ENCODE measurements at places on chromosomes 6 and 20.
A peak's percentile ranks its signal among the peaks of the same experiment; 100 is the strongest.

DNA sequence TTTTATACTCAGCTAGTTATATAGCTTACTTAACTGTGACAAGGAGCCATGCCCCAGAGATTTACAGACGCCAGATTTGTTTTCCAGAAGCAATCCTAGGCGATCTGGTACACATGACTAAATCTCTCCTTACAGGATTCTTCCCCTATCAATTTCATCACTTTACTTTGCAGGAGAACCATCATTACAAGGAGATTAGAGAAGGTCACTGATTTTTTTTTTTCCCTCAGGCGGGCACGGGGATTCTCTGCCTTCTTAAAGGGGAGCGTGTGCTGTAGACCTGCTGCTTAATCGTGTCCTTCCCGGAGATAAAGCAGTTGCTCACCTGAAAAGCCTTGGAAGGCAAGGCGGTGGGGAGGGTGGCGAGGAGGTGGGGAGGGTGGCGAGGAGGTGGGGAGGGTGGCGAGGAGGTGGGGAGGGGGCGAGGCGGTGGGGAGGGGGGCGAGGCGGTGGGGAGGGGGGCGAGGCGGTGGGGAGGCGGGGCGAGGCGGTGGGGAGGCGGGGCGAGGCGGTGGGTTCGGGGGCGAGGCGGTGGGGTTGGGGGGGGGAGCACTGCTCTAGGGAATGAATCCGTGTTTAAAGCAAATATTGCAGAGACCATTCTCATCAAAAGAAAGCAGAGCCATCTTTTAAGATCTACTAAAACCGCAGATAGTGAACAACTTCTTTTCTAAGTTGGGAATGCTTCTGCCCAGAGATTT is 14.3 kb upstream of the MRAP2 start:
- DNase-seq: no peak

DNA sequence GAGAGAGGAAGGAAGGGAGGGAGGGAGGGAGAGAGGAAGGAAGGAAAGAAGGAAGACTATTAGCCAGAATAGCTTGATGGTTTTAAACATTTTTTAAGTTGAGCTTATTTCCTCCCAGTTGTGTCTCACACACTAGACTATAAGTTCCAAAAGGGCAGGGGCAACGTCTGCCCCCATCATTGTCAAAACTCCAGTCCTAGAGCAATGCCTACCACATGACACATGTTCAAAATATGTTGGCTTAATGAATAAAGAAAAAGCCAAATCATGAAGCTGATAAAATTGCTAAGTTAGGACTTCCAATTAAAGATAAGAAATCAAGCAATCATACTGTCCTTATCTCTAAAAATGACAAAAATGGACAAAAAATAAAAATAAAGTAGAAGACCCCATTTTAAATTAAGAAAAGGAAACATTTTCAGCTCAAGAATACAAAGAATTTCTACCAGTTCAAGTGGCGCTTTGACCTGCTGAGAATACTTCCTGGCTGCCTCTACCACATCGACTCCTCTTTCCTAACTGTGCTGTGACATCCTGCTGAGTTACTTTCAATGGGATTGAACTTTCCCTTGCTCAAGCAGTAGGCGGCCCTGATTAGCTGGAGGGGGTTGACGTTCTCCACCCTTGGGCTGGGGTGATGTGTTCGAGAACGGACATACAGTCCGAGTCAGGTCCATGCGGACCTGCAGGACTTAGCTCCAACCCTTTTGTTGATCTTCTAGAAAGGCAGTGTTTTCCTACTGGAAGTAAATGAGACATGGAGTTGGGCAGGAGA is 283.9 kb upstream of the FOXQ1 start:
- DNase-seq: no peak

DNA sequence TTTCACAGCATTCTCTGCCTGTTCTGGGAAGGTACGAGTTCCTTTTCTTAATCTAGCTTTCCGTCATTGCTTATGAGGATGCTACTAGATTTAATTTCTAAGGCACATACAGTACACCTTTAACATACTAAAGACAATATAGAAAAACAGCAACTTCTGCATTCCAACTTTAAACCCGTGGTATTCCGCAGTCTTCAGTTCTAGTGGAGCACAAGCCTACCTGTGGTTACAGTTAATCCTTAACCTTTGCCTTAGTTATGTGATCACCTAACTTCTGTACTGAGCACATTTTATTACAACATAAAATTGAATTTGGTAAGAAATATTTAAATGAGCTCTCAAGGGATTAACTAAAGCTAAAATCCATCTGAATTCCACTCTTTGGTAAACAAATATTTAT is 289.5 kb downstream of the BTBD9 start:
- no peak for DNase-seq

- DNase-seq: no peak
Measured at GRCh38 chr6:21144928-21145327, 448.6 kb upstream of the SOX4 start.

DNA sequence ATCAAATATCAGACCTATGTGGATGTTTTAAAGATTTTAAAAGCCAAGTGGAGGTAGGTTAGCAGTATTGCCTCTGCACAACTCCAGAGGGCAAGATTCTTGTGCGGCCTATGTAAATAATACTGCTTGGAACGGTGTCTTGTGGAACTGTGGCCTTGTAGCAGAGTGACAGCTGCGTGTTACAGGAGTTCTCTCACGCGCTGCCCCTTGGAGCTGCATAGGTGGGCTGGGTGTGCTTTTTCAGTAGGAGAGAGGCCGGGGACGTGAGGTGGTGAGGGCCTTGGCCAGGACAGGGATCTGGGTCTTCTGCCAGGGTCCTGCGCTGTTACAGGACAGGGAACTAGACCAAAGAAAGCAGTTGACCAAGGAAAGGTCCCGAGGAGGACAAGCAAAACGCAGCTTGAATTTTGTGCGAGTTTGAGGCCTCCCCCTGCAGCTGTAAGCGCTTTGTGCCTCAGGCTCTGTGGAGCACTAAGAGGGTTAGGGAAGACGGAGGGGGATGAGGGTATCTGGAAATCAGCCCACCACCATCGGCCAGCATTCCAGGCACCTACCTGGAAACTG is 1.5 kb downstream of the TMEM181 start:
- DNase-seq: no peak

- no peak for DNase-seq
Measured at GRCh38 chr6:27908017-27908416, 4.2 kb downstream of the OR2B2 start.

DNA sequence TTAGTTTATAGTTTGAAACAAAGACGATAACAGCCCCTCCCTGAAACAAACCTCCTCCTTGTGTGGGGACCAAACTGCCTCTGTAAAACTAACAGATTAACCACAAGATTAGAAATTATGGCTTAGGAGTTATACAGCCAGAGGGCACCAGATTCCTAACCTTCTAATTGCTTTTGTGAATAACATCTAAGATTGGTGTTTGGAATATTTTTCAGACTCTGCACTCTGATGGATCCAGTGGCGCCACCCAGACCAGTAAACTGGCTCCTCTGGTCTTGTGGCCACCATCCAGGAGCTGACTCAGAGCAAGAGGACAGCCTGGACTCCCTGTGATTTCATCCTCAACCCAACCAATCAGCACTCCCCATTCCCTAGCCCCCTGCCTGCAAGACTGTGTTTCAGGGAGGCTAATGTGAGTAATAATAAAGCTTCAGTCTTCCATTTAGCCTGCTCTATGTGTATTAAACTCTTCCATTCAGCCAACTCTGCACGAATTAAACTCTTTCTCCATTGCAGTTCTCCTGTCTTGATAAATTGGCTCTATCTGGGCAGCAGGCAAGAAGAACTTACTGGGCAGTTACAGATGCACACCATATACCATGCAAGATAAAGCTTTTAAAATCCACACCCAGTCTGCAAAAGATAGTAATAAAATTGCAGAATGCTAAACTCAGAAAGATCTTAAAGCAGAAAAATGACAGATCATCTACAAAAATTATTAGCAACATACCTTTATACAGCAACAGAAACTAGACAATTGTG is 58.5 kb upstream of the SLC22A16 start:
- peak; percentile 73 for DNase-seq

- DNase-seq: peak; percentile 81
Measured at GRCh38 chr20:3727401-3728021, 5.0 kb upstream of the HSPA12B start.

DNA sequence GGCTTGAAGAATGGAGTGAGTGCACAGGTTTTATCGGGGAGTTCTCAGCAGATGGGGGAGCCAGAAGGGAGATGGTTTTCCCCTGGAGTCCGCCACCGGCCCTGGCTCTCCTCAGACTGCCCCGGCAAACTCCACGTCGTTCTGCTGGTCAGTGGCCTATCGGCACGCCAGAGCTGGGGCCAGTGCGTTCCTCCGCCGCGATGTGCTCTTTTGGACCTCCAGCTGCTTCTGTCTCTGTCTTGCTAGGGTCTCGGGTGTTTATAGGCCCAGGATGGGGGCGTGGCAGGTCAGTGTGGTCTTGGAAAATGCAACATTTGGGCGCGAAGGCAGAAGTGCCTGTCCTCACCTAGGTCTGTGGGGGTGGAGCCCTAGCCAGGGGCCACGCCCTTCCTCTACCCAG is 53.0 kb upstream of the ADTRP start:
- no peak for DNase-seq

- no peak for DNase-seq
Measured at GRCh38 chr6:124604719-124605118, 357.5 kb upstream of the RNF217 start.

DNA sequence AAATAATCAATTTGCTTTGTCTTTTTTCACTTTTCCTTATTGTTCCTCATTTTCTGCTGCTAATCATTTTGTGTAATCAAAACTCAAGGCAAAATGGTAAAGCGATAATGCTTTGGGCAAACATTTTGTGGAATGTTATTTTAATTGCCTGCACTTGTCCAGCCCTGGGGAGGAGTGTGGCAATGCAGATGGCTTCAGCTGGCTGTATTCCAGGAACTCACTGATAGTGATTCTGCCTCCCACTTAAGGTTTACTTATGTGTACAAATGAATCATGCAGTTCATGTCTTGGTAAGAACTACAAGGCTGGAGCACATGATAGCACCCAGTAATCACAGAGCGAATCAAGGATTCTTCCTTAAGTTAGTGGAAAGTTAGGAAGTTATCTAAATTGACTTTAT is 107.8 kb downstream of the COL19A1 start:
- peak; percentile 7 for DNase-seq

- DNase-seq: no peak
Measured at GRCh38 chr6:156998794-156999330, 221.7 kb downstream of the ARID1B start.

DNA sequence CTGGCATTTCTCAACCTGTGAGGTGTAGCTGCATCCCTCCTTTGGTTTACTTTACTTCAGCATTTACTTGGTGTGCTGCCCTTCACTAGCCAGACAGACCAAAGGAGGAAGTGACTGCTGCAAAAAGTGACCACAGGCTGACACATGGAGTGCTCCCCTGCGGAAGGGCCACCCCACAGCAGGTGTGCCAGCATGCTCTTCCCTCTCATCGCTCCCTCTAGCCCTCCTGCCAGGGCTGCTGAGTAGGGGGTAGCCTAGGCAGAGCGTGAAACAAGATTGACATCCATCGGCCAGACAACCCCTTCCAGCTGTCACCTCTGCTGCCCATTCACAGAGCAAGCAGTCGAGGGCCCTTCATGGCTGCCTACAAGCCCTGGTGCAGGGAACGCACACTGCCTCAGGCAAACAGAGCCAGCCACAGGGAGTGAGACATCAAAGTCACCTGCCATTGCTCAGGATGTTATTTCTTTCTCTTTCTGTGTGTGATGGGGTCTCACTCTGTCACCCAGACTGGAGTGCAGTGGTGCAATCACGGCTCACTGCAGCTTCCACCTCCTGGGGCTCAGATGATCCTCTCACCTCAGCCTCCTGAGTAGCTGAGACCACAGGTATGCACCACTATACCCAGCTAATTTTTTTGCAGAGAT is 102.0 kb upstream of the RPS6KA2 start:
- no peak for DNase-seq

- DNase-seq: no peak
Measured at GRCh38 chr6:161073930-161074329, 82.4 kb downstream of the MAP3K4 start.

DNA sequence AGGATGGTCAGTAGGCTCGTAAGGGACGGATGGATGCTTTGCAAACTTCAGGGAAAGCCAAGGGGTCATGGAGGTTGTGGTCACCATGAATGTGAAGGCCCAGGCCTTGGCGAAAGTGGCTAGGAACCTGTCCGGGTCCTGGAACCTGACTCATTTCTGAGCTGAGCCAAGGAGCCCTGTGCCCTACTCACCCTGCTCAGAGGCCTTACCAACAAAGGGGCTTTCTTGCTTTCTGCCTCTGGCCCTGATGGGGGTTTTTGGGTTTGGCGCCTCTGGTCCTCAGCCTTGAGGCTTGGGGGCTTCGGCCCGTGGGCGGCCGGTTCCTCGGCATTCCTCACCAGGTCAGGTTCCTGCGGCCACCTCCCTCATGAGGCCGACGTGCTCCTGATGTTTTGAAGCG is 155.1 kb downstream of the DTNBP1 start:
- DNase-seq: no peak

- no peak for DNase-seq
Measured at GRCh38 chr20:51315390-51315789, 227.1 kb downstream of the NFATC2 start.

- no peak for DNase-seq
Measured at GRCh38 chr20:63196768-63197470, 19.0 kb downstream of the YTHDF1 start.

- DNase-seq: peak; percentile 20
Measured at GRCh38 chr6:32819729-32820128, 2.9 kb upstream of the HLA-DOB start.

DNA sequence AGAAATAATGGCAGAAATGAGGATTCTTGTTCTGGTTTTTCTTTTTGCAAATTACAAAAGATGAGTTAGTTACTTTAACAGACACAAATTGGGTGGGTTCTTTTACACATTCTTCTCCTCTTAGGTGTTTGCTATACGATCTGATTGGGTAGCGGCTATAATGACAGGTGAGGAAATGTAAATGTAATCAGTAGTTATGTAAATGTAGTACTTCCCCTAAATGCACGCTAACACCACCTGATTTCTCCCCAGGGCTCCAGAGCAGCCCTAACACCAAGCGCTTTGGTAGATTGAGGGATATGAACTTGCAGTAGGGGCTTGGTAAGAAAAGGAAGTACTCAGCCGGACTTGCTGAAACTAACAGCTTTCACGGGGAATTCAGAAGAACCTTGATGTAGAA is 499.4 kb upstream of the NOX3 start:
- no peak for DNase-seq

DNA sequence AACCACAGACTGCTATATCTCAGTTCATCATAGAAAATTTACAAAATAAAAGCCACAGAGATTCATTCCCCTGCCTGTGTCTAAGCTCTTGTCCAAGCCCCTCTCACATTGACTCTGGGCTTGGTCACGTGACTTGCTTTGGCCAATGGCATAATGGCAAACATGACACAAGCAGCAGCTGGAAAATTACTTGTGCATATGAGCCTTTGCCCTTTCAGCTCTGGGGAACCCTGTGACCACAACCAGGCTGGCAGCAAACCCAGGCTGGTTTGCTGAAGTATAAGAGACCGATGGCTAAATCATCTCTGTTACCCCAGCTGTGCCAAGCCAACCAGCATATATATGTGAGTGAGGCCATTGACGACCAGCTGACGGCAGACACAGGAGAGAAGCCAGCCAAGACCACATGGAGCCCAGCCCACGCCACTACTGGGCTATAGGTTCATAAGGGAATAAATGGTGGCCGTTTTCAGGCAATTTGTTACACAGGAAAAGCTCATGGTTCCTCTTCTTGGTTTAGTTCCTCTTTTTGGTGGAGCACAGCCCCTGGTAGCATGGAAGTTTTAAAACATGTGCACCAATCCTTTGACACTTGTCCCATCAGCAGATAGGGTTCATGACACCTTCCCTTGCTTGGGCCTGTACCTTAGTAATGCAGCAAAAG is 31.8 kb upstream of the RSPO4 start:
- DNase-seq: no peak
